Myocyte (in vitro differentiated cells): ENCODE measurements at places on chromosomes 1 and 21. TPM values are rescaled to one million over a fixed set of nuclear protein-coding genes. Genes with fewer than 3 reads are reported as not detected.

GRCh38 chr1:200351826-200352549 is 57.8 kb downstream of the ZNF281 start:
- DNase-seq, result peak; percentile 56

The FAM163A gene
- not detected in 2 replicates for total RNA-seq

The LRRC38 gene
- not detected in 2 replicates for total RNA-seq

GRCh38 chr1:229535230-229535629 is 23.3 kb downstream of the ABCB10 start:
- DNase-seq, result no peak

- DNase-seq, result peak; percentile 60
Measured at GRCh38 chr1:165897326-165898303, 70.2 kb downstream of the UCK2 start.

DNA sequence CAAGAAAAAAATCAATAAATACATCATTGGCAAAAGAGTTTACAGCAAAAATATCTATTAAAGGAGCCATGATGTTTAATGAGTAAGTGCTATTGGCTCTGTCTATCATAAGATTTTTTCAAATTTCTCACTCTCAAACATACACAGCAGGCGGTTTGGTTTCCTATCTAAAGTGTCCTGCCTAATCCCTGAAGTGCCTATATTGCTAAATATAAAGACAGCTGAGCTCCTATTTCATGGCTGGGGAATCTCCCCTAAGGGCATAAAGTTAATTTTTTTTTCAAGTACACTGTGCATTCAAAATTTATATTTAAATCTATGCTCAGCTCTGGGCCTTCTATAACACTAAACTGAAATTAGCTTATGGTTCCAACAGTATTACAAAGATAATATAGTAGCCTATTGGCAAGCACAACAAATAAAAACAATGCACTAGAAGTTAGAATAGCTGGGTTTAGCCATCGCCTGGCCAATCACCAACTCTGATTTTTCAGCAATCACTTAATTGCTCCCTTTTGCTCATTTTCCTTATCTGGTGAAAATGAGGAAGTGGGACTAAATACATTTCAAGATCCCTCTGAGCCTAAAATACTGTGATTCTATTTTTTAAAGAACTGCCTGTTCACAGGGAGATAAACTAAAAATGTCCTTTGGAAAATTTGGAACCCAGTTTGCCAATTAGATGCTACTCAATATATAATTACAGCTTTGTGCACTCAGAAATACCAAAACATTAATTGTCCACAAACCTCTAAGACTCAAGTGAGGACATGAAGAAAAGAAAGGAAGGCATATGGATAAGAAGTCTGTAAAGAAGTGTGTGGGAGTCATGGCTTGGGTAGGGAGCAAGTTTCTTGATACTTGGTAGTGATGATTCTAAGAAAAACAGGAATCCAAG is 62.5 kb downstream of the WDR64 start:
- no peak for DNase-seq

GRCh38 chr1:14866911-14867612 is 268.6 kb downstream of the KAZN start:
- peak; percentile 18 for DNase-seq

The MRAP gene
- total RNA-seq, result not detected in 2 replicates
